Stromal cell of bone marrow (primary cell): ENCODE measurements at places on chromosomes 7 and 10.

DNA sequence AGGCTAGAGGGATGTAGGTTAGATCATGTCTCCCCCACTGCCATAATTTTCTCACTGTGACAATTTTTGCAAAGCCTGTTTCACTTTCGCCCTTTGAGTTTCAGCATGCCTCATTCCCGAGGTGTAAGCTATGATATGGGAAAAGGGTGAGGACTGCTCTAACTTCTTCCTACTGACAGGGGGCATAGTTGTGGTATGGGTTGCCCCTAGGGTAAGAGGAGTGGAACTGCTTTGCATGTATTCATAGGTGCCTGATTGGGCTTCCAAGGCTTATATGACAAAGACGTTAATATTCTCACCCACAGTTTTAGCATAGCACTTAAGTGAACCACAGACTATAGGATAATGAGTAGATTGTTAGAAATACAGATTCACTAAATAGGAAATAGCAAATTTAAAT lies 148.7 kb downstream of the BBS9 start:
- DNase-seq: no peak

DNA sequence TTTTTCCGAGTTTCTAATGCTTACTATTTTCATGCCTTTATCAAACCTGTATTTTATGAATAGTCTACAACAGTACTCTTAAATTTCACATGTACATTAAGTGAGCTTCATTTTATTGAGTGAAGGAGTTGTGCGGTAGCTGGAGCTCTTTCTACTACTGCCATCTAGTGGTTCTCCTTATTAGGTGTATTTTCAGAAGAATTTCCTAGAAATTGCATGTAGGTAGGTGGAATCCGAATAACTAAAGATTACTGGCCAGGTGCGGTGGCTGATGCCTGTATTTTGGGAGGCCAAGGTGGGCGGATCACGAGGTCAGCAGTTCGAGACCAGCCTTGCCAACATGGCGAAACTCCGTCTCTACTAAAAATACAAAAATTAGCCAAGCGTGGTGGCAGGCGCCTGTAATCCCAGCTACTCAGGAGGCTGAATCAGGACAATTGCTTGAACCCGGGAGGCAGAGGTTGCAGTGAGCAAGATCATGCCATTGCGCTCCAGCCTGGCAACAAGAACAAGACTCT lies 38.3 kb downstream of the LRRC72 start:
- DNase-seq: peak; percentile 13

- peak; percentile 73 for DNase-seq
These were observed 871 bp downstream of the ST7 start for GRCh38 chr7:116953906-116954838.

DNA sequence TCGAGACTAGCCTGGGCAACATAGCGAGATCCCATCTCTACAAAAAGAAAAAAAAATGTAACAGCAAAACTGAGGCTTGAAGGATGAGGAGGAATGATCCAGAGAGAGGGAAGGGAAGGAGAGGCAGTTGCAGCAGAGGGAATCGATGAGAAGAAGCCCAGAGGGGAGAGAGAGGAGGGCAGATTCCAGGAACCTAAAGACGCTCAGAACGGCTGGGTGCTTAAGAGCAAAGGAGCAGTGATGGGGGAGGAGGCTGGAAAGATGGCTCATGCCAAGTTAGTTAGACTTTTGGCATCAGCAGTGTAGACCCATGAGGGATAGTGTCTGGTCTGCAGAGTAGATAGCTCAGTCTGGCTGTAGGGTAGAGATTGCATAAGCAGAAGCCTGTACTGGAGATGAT lies 10.3 kb upstream of the MUC17 start:
- DNase-seq: no peak

GRCh38 chr7:51289623-51290303 lies 26.8 kb downstream of the COBL start:
- no peak for DNase-seq

- DNase-seq: no peak
These were observed 44.3 kb downstream of the CPED1 start for GRCh38 chr7:121032645-121033460.

GRCh38 chr7:140475747-140476333 lies 3.5 kb downstream of the MKRN1 start:
- no peak for DNase-seq

DNA sequence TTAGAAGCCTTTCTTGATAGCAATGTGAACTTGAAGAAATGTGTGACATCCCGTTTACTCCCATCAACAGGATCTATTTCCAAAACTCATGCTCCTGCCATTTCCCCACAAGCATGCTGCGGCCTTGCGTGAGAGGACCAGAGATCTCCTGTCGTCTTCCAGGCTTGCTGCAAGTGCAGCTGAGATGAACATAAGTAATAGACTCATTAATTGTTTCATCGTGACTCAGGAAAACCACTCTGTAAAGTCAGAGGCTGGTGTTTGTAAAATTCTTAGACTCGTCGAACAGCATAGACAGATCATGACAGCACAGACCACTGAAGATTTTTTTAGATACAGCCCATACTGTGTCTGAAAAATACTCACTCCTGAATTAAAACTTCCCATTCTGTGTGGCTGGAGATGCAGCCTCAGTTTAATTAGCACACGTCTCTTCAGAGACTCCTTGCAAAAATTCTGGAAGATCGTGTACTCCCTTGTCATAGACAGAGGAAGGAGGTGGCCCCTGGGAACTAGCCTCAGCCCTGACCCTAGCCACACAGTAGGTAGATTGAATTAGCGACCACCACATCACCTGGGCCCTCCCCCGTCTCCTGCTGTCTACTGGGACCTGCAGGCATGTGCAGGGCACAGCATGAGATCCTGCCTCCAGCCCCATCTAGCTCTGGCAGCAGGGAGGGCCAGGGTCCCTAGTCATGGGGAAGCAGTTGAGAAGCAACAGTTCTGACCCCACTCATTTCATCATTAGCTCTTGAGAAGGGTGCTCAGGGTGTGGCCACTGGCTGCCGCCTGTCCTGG lies 226.0 kb downstream of the CELF2 start:
- DNase-seq: no peak
